Stimulated activated CD8-positive, alpha-beta memory T cell treated with anti-CD3 and anti-CD28 coated beads, Interleukin-7, amount 100 ng/mL, for 24 hours (primary cell): ENCODE measurements at places on chromosomes 3 and 15.

DNA sequence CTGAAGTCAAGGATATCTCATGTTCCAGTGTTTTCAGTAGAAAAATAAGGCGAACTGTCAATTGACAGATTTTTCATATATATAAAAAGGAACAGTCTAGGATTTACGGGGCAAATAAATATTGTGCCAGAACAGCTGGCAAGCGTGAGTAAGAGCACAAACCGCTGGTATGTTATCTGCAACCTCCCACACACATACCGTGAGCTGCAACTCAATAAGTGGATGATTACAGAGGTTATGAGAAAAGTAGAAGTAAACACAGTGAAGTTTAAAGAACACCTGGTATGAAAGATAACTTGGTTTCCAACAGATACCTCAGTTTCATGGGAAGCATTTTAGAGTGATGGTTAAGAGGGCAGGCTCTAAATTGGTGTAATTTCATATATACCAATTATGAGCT lies 733.4 kb downstream of the TUSC7 start:
- no peak for DNase-seq

GRCh38 chr3:19213603-19214220 lies 65.4 kb downstream of the KCNH8 start:
- no peak for DNase-seq

DNA sequence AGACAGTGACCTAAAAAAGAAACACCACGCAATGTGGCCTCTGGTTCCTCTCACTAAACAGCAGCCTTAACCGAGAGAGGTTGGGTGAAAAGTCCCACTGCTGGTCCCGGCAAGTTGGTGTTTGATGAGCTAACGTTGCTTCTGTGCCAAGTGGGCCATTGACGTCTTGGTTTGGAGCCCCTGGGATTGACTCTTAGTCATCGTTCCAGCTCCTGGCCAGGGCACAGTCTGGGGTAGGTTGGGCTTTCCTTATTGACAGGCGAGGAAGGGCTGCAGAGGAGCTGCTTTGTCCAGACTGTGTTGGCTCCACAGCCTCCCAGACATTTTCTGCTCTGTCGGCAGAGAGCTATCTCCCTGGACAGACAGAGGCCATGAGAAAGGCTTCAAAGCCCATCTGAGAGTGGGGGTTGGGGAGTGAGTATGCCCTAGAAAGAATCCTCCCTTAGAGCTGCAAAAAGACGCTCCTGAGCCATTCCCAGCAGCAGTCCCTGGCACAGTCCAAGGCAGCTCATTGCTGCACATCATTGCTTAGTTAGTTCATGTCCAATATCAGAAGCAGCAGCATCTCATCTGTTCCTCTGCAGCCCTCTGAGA lies 28.6 kb upstream of the C3orf80 start:
- DNase-seq: no peak

GRCh38 chr15:38103564-38103963 lies 149.1 kb upstream of the SPRED1 start:
- no peak for DNase-seq

DNA sequence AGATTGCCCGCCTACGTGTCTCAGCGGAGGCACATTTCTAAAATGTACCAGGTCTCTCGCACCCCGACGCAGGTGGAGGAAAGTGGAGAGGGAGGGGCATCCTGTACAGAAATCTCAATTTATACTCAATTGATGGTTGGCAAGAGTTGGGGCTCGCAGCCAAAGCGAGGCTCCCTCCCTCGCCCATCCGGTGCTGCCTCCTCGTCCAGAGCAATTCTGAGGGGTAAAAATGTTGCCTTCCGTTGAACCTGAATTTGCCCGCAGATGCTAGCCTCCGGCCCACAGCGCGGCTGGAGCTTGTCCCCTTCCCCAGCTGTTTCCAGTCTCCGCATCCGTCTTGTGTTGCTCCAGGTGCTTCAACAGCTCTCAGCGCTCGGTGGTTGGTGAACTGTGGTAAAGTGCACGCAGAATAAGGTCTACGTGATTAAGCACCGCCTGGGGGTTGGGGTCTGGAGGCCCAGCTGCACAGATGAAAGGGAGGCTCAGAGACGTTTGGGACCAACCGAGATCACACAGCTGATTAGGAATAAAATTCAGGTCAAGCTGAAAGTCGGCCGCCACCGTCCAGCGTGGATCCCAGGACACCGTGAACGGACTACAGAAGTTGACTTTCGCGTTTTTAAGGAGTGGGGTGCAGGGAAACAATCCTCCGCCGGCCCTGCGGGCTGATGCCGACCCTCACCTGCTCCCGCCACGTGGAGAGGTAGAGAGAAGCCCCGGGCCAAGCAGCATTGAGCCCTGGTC lies 846 bp upstream of the POLG start:
- DNase-seq: no peak
